Stimulated activated CD4-positive, alpha-beta T cell treated with anti-CD3 and anti-CD28 coated beads, Interleukin-15, amount 100 ng/mL, for 24 hours (primary cell): ENCODE measurements at places on chromosomes 7 and 10.

- no peak for DNase-seq
These were observed 21.2 kb downstream of the ZMIZ2 start for GRCh38 chr7:44769776-44770294.

DNA sequence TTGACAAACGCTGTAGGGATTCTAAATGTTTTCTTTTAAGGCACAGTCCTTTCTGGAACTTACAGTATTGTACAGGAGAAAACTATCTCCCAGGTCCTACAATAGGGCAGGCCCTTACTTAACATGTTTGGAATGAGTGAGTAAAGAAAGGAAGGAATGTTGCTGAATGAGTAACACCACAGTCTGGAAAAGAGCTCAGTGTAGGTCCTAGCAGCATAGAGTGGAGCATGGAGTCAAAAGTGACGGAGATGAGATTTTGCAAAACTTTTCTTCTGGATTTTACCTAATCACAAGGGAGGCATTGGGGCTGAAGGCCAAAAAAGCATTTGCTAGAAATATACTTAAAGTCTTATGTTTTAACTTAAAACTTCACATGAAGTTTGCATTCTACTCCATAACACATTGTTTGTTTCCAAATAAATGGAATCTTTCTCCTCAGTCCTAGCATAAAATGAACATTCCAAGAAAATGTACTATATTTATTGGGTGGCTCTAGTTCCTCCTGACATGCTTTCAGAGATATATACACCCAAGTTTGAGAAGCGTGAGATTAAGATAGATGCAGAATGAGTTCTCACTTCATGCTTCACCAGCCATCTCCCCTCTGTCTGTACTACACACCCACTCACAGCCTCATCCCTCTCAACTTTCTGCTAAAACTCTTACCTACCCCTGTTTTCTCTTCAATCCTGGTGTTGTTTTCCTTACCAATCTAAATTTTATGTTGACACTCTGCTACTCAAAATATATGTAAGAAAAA is 20.2 kb upstream of the ADD3 start:
- no peak for DNase-seq

DNA sequence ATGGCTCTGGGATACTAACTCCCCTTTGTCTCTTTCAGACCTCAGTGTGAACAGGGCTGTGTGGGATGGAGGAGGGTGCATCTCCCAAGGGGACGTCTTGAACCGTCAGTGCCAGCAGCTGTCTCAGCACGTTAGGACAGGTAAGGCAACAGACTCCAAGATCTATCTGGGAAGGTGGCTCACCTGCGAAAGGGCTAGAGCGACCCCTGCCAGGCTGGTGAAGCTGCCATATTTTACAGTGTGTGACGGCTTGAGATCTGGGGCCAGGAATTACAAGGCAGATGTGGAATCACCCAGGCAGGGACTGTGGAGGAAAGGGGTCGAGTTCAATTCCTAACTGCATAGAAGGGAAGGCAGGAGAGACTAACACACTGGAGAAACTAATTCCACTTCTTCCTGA is 11.2 kb downstream of the MUC17 start:
- no peak for DNase-seq

- no peak for DNase-seq
These were observed at the start of gene HOXA9 for GRCh38 chr7:27165089-27165995. TSS of gene HOXA9 (minus strand) at chr7:27165537. CDS start at chr7:27165457, 80 bp downstream.

DNA sequence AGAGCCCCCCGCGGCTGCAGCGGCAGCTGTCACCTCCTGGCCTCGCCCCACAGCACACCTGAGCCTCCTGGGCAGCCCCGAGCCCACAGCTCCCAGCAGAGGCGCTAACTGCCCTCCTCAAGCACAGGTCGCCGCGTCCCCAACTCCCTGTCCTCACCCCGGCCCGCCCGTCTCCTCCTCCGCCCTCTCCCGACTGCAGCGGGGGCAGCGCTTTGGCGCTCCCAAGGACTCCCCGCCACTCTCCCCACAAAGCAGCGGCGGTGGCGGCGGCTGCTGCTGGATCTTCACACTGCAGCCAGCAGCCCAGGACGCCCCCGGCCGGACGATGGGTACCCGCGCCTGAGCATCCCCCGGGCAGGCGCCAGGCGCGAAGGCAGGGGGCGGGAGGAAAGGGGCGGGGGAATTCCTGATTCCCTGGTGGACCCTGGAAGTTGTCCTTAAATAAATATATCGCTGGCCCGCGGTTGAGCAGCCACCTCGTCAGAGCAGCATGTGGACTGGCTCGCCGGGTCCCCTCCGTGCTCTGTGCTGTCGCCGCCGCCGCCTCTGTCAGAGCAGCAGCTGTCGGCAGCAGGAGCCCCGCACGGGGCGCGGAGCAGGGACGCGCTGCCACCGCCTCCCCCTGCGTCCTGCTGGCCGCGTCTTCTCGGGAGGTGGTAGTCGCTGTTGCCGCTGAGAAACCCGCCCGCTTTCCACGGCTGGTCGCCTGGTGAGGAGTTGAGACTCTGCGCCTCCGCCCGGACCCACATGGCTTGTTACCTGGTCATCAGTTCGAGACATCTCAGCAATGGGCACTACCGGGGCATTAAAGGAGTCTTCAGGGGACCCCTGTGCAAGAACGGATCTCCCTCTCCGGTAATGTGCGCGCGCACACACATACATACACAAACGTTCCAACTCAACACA is at the start of gene ZNF804B:
Gene ZNF804B (plus strand): TSS at position 471 of the 906 bp plus-strand sequence. CDS start 277 bp downstream, at position 748.
- peak; percentile 8 for DNase-seq

DNA sequence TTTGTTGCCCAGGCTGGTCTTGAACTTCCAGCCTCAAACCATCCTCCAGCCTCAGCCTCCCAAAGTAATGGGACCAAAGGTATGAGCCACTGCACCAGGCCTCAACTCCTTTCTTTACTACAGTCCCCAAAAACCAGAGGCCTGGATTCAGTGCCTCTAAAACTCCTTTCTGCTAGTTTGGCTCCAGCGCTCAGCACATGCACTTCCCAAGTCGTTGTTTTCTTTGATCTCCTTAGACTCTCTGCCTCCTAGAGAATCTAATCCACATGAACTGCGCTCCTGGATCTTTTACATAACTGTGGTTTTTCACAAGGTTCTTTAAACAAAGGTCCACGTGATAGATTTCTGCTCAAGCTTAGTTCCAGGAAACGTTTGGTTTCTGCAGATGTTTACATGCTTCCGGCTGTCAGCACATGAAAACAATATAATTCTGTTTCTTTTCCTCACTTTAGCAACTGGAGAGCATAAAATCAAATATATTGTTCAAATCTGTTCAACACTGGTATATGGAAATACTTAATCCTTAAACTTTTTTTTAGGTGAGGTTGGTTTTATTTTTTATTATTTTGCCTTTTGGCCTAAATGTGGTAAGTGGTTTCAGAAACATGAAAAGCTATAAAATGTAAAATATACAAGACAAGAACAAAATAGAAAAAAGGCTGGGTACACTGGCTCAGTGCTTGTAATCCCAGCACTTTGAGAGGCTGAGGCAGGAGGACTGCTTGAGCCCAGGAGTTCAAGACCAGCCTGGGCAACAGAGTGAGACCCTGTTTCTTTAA is 270.5 kb upstream of the MKLN1 start:
- no peak for DNase-seq

DNA sequence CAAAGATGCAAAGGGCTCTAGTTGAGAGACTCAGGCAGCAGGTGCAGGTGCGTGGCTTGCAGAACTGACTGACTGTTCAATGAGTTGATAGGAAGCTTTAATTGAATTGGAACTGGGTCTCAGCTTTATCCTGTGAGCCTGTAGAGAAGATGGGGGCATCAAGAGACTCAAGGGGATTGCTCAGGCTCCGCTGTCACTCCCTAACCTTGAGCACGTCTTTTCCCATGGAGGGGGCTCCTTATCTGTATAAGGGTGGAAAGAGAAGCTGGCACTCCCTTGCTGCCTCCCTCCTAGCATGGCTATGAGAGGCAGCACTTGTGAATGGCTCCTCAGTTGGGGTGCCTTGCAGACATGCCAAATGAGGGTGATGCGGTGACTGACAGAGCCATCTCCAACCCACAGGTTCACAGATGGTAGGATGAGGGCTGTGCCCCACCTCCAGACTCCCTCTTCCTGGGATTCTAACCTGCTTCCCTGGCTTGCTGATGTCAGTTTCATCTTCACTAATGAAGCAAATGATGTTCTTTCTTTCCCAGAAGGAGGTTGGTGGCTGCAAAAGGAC is 12.4 kb upstream of the PLEKHA1 start:
- no peak for DNase-seq

- no peak for DNase-seq
These were observed 24.0 kb downstream of the HABP2 start for GRCh38 chr10:113576852-113577251.

- no peak for DNase-seq
These were observed 301.3 kb downstream of the PHTF2 start for GRCh38 chr7:78099715-78100394.

- DNase-seq, result no peak
These were observed 54.1 kb upstream of the NPTX2 start for GRCh38 chr7:98562871-98563495.

- no peak for DNase-seq
These were observed 137.5 kb downstream of the CCDC71L start for GRCh38 chr7:106523482-106523881.

DNA sequence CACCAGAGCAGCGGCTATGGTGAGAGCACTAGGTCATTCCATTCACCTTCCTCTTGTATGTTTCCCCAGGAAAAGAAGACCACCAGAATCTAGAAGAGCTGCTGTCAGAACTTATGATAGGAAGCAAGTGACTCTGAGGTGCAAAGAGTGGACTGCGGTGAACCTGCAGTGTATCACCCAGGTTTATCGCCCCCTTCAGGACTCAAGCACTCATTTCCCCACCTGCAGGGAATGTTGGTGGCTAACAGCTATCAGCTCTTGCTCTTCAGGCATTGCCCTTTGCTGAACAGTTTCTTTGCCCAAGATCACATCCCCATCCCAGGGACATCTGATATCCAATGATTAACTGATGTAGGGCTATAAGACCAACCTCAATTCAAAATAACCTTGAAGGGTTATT is 66.3 kb upstream of the IL6 start:
- no peak for DNase-seq

GRCh38 chr7:131835141-131835540 is 278.7 kb upstream of the PODXL start:
- no peak for DNase-seq

DNA sequence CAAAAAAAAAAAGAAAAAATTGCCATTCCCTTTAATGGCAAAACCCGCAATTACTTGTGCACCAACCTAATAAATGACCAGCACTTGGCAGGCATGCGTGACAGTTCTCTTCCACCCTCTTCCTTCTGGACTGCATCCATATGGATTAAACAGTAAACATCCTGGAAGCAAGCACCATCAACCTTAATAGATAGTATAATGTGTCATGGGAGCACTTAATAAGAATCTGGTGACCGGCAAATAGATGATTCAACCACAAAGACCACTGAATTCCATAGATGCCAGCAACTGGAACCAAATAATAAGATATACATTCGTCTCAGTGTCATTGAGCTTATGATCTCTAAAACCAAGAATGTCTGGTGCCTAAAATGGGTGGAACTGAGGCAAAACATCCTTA is 610.2 kb downstream of the CALN1 start:
- no peak for DNase-seq

- DNase-seq, result peak; percentile 50
These were observed 35.7 kb upstream of the EBLN1 start for GRCh38 chr10:22253580-22253882.

GRCh38 chr10:26486304-26486703 is 48.2 kb downstream of the APBB1IP start:
- DNase-seq, result no peak

- no peak for DNase-seq
These were observed 195.4 kb downstream of the COBL start for GRCh38 chr7:51121036-51121790.

DNA sequence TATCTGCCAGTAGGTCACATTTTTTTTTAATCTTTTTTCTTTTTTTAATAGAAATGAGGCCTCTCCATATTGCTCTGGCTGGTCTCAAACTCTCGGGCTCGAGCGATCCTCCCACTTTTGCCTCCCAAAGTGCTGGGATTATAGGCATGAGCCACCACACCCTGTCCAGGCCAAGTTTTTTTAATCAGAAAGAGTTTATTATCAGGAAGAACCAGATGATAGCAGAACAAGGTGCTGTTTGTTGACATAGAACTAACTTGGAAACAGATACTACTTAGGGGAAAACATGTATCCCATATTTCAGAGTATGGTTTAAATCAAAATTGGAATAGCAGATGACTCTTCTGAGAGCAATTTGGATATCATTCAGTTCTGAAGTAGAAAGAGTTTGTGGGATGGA is 118.6 kb downstream of the NRF1 start:
- DNase-seq, result no peak

DNA sequence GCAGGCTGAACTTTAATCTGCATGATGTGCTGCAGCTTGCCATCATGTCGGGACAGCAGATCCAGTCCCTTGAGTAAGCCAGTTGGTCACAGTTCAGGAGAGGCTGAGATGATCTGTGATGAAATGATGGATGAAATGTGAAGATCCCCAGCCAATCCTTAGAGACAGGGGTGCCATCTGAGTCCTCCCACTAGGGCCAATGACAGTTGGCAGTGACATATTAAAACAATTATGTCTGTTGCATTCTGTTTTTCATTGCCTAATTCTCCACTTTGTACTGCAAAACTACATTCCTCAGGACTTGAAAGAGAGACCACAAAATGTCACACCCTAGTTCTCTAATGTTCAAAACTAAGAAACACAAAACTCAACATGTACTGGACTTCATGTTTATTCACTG is 66.3 kb upstream of the CAV2 start:
- DNase-seq, result no peak

DNA sequence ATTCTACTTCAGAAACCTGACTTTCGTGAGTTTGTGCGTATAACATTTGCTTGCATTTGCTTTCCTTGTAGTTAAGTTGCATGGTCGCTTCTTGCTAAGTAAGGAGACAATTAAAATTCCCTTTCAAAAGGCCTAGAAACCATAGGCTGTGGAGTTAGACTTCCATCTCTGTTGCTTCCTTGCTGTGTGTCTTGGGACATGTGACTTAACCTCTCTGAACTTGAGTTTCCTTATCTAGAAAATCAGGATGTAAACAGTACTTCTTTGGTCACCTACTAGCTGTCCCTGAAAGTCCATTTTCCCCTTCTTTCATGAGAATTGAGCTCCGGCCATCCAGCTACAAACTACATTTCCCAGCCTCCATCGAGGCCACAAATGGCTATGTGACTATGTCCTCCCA is 89.2 kb downstream of the ITIH5 start:
- no peak for DNase-seq

GRCh38 chr10:124087672-124088634 is 5.4 kb downstream of the CHST15 start:
- DNase-seq, result no peak

DNA sequence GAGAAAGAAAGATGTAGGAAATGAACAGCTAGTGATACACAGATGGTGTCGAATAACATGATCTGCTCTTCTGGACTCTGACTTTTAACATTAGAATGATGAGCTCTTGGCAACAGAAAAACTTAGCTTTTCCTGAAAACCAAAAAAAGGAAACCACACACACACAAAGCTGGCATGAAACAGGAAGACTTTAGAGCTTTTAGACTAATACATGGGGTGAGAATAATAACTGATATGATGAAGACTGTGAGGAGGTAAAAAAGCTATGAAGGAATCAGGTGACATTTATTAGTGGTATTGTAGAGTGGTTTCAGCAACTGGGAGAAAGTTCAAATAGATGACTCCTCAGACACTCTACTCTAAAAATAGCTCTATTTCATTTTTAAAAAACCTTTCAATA is 491.9 kb downstream of the PARD3 start:
- no peak for DNase-seq

- DNase-seq, result no peak
These were observed 280.2 kb upstream of the IMMP2L start for GRCh38 chr7:111842491-111842890.
